ENCODE measurements at places on chromosomes 6 and 20.
A peak's percentile ranks its signal among the peaks of the same experiment; 100 is the strongest.

DNA sequence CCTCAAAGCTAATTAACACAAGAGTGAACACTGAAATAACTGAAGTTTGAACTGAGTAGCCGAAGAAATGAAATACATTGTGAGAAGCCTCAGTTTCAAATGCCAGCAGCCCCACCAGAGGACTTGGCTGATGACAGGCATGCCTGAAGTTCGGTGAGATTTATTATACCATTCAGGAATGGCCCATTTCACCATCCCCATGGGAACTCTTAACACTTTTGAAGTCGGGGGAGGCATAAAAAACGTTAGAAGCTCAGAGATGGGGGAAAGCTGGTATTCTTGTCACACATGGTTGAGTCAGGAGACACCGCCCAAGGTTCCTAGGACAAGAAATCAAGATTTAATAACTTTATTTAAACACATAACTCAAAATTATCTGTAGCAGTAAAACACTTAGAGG is 17.6 kb upstream of the SLC22A3 start:
- no peak for DNase-seq

- peak; percentile 9 for DNase-seq
Measured at GRCh38 chr20:11918981-11919380, 1.3 kb downstream of the BTBD3 start.

DNA sequence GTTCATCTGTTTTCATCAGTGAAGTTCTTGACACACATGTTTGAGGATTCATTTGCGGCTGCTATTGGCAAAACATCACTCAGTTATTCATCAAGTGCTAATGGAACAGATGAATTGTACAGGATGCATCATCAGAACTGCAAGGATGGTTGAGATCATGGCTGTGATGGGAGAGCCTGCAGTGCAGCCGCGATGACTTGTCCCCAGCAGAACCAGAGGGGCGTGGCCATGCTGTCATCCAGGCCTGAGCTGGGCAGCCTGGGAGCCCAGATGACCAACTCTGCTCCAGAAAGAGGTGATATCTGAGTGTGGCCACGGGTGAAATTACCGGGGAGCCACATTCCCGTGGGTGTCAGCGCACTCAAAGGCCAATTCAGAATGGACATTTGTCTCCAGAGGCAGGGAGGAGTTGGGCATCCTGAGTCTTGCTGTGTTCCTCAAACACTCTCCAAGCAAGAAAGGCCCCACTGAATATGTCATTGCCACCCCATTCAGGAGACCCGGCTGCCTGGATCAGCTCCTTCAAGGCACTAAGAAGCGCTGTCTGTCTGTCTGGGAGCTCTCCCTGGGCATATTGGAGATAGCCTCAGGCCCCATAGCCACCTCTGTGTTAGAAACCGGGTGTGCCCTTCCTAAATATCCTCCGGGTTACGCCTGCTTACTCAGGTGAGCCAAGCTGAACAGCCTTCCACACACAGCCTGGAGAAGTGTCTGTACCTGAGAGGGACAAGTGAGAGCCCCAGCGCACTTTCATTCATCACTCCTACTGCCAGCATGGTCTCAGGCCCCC is 66.7 kb downstream of the SYNDIG1 start:
- DNase-seq, result no peak

DNA sequence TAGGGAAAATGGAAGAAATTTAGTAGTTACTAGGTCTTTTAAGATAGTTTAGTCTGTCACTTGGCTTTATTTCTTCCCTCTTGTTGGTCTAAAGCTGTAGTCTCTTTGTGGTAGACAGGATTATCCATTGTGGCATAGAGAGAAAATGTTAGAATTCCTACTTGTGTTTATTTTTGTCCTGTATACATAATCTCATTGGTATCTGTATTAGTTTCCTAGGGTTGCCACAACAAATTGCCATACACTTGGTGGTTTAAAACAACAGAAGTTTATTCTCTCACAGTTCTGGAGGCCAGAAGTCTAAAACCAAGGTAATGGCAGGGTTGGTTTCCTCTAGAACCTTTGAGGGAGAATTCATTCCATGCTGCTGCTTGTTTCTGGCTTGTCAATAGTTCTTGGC is 119.4 kb downstream of the ZFAND3 start:
- no peak for DNase-seq

GRCh38 chr20:45822857-45823256 is 4.3 kb downstream of the TNNC2 start:
- no peak for DNase-seq

DNA sequence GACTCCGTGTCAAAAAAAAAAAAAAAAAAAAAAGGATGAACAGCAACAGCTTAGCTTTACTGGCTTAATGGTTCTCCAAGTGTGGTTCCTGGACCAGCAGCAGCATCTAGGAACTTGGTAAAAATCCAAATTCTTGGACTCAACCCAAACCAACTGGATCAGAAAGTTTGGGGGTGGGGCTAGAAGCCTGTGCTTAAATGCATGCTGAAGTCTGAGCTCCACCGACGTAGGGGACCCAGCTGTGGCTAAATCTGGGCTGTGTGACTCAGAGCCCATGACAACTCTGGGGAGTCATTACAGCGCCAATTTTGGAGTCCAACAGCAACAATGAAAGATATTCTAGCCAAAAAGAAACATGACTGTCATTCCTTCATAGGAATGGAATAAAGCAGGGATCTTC is 13.6 kb upstream of the CHD6 start:
- DNase-seq, result no peak

DNA sequence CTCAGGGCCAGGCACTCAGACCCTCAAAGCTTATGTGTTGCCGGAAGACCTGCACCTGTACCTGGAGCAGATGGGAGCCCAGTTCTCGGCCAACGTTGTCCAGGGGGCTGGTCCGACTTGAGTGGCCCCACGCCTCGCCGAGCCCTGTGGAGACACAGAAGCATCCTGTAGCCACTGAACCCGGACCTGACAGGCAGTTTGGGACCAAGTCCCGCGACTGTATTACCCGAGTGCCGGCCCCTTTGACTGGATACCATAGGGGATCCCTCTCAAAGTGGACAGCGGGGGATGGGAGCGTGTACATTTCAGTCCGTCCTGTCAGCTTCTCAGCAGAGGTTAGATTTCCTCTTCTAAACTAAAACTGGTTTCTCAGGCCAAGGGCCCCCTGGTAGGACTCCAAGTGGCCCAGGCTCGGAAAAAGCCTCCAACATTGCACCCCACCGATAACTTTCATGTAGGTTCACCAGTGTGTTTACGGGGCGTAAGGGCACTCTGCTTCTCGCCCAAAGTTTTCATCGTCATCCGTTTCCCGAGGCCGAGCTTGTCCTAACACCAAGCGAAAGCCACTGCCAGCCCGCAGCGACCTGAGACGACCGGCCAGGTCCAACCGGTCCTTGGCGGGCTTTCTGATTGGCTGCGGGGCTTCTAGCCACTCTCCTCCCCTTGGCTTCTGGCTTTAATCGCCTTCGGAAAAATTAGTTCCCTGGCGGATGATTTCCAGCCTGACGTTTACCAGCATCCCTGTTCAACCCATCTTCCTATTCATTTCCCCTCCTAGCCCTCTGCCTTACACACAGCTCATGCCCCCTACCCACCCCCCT is 10.8 kb downstream of the SIM1 start:
- DNase-seq, result no peak

GRCh38 chr6:21099338-21100314 is 493.9 kb upstream of the SOX4 start:
- DNase-seq, result no peak

- no peak for DNase-seq
Measured at GRCh38 chr6:106789428-106790148, 160.2 kb downstream of the QRSL1 start.

DNA sequence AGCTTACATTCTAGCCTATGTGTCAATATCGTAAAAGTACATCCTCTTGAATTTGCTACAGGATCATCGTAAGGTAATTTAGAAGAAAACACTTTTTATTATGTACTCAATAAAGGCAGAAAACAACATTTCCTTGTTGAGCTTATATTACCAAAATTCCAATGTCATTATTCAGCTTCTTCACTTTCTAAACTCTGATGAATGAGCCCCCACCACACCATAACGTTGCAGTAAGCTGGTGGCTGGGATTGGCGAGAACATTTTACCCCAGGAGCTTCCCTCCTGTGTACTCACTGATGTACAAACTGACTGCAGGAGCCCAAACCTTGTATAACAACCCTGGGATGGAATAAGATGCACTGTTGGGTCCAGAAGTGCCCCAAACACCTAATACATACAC is 238.1 kb upstream of the MARCKS start:
- no peak for DNase-seq

DNA sequence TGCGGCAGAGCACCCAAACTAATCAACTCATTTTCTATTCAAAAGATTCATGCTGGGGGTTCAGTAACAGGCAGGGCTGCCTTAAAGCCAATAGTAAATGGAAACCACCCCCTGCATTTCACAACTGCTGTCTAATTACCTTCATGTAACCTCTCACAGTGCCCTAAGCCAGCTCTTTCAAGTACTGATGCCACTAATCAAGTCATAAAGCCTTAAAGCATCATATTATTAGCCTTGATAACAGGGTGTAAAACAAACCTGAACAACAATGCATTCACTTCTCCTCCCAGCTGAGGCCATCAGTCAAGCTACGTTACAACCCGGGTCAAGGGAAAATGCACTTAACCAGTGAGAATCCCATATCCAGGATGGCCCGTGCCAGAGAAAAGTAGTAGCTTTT is 33.0 kb downstream of the TRERF1 start:
- DNase-seq, result no peak

GRCh38 chr6:157442291-157442690 is 61.3 kb downstream of the ZDHHC14 start:
- no peak for DNase-seq

DNA sequence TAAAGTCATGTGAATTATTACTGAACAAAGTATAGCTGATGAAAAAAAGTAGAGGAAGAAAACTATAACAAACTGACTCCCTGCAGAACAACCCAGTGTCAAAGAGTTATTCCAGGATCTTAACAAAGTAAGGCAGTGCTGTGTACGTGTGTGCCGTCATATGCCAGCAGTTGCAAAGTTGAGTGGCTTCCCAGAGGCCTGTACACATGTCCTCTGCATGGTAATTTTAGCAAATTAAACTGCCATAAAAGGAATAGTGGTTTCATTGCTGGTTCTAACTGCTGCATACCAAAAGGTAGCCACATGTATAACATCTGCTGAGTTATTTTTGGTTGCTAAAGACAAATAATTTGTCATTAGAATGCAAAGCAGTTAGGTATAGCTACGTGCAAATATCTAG is 44.8 kb downstream of the RIPOR2 start:
- no peak for DNase-seq

GRCh38 chr6:135128268-135128914 is 52.7 kb upstream of the MYB start:
- peak; percentile 36 for DNase-seq

- DNase-seq, result no peak
Measured at GRCh38 chr6:127966616-127967015, 65.8 kb upstream of the THEMIS start.

Measured in GF-D8 (cell line).